Epithelial cell of proximal tubule (primary cell): ENCODE measurements at places on chromosomes 12 and 14.

GRCh38 chr12:32139064-32139421 lies 32.4 kb downstream of the BICD1 start:
- DNase-seq: no peak

DNA sequence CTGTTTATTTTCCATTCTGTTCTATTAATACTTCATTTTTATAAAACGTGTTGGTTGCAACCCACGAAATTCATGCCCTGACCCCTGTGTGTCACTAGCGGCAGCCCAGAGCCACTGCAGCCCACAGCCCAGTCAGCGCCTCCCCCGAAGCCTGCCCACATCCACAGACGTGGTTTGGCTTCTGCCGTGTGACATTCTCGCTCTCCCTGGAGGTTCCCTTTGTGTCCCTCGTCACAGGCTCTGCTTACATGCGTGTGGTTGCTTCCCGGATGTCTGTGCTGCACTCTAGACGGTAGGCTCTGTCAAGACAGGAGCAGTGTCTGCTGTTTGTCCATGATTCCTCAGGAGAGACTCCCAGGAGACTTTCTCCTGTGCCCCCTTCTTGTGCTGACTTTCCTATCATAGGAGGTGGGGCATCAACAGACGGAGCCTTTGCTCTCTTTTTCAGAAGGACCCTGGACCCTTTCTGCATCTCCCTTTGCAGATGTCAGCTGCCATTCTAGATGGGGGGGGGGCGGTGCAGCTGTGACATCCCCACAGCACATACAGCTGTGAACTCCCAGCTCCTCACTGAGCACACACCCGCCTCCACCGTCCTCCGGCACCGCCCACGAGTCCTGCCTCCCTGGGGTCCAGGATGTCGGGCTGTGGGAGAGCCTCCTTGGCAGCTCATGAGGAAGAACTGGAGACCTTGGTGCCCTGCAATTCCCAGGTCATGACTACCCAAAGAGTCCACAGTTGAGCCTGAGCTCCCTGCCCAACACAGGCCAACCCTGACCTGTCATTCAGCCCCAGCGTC lies 36.8 kb upstream of the PIWIL1 start:
- DNase-seq: no peak

- no peak for DNase-seq
Observed at GRCh38 chr12:25960143-25960542, 1.7 kb downstream of the RASSF8 start.

DNA sequence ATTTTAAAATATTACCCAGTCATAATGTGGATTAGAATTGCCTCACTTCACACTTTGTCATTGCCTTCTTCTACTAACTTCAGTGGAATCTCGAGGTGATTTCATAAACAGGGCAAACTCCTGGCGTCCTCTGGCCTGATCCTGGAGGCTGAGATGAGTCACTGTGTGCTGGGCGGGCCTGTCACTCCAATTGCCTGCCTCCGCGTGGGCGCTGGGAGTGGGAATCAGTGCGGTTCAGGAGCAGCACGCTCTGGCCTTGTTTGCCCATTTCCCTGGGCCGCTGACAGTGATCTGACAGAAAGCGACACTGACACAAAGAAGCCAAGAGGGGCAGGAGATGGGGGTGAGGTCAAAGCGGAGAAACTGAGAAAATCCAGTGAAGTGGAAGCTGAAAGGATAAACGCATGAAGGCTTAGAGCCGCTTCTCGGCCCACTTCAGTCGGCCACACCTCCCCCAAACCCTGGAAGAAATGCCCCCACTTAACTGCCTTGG lies 29.7 kb downstream of the LGR5 start:
- no peak for DNase-seq

DNA sequence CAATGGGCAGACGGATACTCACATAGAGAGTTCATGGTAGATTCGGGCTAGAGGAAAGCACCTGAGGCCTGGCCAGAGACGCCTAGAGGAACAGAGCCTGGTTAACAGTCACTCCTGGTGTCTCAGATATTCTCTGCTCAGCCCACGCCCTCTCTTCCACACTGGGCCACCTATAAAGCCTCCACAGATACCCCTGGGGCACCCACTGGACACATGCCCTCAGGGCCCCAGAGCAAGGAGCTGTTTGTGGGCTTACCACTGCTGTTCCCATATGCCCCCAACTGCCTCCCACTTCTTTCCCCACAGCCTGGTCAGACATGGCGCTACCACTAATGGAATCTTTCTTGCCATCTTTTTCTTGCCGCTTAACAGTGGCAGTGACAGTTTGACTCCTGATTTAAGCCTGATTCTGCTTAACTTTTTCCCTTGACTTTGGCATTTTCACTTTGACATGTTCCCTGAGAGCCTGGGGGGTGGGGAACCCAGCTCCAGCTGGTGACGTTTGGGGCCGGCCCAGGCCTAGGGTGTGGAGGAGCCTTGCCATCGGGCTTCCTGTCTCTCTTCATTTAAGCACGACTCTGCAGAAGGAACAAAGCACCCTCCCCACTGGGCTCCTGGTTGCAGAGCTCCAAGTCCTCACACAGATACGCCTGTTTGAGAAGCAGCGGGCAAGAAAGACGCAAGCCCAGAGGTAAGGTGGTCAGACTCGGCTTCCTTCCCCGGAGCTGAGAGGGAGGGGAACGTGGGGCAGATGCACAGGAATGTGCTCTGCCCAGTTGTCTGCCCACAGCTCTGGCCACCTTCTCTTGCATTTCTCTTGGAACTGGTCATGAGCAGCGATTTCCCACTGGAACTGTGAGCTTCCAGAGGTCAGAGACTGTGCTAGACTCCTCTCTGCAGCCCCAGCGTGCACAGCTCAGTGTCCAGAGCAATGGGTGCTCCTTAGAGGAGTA lies at the start of gene CD4:
Gene CD4 (plus strand): TSS at position 557 of the 953 bp plus-strand sequence. CDS start 10,611 bp downstream, outside the sequence.
- DNase-seq: no peak

DNA sequence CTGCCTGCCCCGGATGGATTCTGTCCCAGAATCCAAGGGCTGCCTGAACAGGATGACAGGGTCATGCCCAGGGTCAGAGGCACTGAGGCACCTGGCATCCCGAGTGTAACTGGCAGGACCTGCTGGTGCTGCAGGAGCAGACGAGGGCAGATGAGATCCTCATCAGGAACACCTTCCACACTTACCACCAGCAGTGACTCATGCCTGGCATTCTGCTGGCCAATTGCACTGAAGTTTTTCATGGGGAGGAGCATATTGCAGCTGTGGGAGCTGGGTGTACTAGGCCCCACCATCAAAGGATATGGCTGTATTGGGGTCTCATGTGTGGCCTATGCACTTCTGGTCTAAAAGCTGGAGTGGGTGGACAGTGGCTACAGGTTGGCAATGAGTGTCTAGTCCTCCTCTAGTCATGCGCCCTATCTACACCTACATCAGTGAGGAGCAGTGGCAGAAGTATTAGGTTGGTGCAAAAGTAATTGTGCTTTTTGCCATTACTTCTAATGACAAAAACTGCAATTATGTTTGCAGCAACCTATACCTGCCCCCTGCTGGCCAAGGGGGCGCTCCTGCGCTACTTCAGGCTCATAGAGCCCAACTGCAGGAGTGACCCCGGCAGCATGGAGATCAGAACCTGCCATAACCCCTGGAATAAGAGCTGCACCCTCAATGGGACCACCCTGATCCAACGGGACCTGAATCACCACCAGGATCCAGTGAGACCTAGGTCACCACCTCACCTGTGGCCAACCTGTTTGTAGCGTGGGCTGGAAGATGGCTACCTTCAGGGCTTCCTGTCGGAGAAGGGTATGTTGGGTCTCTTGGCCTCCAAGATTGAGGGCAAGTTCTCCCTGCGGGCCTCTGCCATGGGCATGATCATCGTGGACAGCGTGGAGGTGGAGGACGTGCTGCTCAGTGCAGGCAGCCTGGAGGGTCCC lies 8.0 kb upstream of the C12orf42 start:
- no peak for DNase-seq

- DNase-seq: no peak
Observed at GRCh38 chr14:79036441-79036840, 866.3 kb downstream of the NRXN3 start.

- DNase-seq: peak; percentile 97
Observed at GRCh38 chr14:68458840-68459469, 333.9 kb downstream of the ZFP36L1 start.

DNA sequence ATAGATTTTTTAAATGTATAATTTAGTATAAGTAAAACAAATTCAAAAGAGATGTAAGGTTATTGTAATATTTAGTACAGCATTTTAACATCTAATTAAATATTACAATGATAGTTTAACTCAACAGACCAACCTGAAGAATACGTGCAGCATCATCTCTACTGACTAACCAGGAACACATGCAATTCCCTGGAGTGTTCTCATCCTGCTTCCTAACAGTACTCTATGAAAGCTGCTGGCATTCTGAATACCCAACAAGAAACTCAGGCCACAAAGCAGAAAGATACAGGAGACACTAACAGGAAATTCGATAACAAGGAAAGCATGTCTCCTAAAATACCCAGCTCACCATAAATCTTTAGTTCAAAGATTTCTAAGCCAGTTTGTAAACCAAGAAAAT lies 58.3 kb downstream of the CEP83 start:
- no peak for DNase-seq

DNA sequence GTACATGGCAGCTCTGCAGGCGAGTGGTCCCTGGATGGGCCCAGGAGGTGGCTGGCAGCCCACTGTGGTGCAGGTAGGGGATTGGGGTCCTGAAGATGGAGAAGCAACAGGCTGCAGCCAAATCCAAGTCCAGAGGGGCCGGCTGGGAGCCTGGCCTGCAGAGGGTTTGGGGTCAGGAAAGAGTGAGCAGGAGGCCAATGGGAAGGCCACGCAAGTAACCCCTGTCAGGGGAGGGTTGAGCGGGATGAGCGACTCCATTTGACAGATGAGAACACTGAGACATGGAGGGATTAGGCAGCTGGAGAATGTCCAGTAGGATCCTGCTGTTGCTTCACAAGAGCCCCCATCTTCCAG lies 136.0 kb downstream of the BCL11B start:
- DNase-seq: no peak

DNA sequence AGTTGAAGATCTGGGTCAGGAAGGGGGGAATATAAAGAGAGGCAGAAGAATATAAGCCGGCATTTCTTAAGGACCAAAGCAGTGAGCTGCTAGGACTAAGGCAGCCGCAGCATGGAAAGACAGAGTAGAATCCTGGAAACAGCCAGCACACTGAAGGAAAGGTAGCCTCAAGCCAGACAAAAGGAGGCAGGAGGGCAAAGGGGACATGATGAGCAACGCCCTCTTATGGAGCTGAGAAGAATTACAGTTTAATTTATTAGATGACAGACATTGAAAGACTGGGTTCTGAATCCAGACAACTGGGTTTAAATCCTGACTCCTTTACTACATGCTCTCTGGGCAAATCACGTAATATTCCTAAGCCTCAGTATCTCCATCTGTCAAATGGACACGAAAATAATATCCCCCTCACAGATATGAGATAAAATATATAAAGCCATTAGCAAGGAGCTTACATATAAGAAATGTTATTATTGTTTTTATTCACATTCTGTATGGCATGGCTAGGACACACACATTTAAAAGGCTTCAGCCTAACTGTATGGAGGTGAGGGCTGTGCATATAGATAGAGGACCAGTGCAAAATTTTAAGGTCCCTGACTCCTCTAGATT lies 8.1 kb upstream of the PCED1B start:
- no peak for DNase-seq

DNA sequence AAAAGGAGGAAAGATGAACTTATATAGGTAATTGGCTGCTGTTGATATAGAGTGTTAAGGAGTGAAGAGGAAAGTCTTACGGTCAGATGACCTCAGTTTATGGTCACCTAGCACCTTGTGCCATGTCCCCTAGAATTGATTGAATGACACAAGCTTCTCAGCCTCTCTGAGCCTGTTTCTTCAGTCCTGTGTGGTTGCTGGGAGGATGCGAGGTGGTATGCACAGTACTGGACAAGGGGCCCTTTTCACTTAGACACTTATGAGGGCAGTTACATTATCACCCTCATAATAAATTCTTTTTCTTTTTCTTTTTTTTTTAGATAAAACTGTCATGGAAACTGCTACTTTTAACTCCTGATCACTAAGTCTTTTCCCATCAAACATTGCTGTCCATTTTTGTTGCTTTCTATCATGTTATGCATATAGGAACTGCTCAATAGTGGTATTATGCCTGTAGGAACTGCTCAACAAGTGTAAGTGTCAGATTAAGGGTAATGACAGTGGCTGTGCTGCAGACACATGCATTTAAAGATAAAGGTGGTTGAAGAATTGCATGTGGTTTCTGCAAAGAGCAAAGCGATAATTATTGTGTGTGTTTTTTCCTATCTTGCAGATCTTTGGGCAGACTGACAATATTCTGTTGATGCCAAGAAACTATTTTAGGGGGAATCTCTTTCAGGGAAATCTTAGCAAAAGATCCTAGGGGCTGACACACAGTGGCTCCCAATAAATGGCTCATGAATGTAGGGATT lies 11.6 kb downstream of the ANO6 start:
- DNase-seq: no peak

- no peak for DNase-seq
Observed at GRCh38 chr14:105193916-105194782, 13.0 kb upstream of the NUDT14 start.

DNA sequence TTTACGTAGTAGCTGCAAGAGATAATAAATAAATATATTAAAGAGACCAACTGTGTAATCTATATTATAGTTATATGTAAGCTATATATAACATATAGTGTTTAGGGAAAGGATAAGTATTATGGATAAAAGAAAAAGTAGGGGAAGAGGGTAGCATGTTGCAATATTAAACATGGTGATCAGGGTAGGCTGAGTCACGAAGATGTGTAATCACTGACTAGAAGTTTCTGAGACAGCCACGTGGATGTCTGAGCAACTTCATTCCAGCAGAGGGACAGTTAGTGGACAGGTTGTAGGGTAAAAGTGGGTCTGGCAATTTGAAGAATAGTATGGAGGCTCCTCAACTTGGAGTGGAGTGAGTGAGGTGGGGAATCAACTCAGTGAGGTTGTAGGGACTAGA lies 109.7 kb downstream of the ANO4 start:
- DNase-seq: no peak

DNA sequence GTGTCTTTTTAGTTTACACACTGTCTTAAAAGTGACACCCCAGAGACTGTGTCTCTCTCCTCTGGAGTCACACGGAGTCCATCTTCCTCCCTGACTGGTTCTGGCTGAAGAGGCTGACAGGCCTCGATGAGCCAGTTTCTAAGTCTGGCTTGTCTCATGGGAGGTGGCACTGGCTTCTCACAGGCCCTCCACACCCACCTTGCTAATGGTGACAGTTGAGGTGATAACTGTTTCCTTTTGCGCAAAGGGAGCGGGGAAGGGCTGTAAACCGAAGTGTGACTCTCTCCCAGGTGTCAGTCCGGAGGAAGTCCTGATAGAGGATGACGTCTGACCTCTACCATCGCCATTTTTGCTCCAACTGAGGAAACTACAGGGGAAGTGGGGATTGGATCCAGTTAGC lies 30.2 kb downstream of the KCTD10 start:
- DNase-seq: no peak

GRCh38 chr12:51307655-51308593 lies 16.1 kb downstream of the BIN2 start:
- DNase-seq: peak; percentile 75

DNA sequence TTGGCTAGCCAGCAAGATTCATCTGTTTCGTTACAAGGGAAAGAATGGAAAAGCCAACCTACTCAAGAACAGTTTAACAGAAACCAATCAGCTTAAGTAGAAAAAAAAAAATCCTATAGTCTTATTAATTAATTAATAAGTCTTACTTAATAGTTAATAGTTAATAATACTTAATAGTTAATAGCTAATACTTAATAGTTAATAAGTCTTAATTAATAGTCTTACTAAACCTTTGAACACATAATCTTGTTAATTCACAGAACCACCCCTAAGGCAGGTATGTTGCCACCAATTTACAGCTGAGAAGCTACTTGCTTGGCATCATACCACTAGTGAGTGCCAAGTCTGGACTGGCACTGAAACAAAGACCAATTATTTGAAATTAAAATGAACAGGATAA lies 19.9 kb downstream of the MFAP5 start:
- DNase-seq: no peak

GRCh38 chr12:42854208-42854607 lies 264.7 kb upstream of the PRICKLE1 start:
- no peak for DNase-seq
